Central memory CD4-positive, alpha-beta T cell (primary cell): ENCODE measurements at places on chromosomes 7 and 10.

- no peak for DNase-seq
These were observed 4.1 kb upstream of the RASSF4 start for GRCh38 chr10:44955413-44956070.

DNA sequence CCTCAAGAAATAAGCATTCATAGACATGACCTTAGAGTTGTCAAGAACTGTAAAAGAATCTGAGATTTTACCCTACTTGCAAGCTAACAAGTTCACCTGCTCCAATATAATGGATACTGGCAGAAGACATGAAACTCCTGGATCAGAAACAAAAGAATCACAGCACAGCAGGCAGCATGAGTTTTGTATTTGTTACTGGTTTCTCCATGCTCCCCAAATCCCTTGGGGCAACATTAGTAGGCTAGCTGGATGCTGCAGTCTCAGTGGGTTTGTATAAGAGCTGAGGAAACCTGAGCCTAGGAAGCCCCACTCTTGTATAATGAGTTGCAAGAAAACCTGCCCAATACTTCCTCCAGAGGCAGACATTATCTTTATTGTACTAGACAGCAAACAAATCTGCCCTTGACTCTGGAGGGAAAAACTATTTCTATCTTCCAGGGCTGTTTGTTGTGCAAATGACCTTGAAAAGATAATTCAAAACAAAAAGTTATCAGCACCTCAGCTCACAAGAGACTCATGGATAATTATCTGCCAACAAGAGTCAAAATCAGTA is 64.8 kb downstream of the ABLIM1 start:
- no peak for DNase-seq

DNA sequence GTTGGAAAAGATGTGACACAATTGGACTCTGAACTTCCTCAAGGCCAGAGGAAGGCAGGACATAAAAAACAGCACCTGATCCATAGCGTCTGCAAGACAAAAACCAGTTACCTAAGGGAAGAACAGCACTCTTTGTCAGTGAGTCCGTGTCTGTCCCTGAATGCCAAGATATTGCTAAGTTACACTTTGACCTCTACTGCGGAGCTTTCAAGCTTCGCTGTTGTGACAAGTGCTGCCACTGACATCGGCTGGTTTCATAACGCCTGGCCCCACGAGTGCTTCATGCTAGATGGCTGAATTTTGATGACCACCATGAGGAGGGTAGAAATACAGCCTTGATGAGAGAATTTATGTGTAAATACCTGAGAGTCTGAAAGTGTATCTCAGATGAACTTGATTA is 49.7 kb upstream of the JAZF1 start:
- DNase-seq = no peak

DNA sequence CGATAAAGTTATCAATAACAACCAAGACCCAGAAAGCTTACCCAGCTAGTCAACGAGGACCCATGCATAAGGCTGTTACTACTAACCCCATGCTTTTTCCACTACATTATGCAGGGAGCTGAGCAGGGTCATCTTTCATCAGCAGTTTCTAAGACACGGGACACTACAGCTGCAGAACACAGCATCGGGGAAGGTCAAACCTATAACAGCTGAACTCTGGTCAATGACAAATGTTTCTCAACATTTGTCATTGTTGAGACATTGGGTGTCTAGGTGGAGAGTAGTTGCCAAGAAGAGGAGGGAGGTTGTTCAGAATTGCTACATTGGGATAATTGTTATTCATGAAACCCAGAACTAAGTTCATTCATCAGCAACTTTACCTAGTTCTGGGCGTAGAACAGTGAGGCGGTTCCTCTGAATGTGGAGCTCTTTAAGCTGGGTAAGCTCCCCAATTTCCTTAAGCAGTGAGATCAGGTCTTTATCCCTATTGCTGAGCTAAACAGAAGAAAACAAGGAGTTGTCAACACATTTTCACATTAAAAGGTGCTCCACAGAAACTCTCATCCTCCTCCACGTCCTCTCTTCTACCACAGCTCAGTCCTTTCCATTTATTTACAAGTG is 105.6 kb downstream of the ZNF22 start:
- DNase-seq = no peak

GRCh38 chr7:115704884-115705283 is 325.7 kb downstream of the TFEC start:
- DNase-seq = no peak

- DNase-seq = no peak
These were observed 31.6 kb downstream of the ZFAND4 start for GRCh38 chr10:45640941-45641340.

DNA sequence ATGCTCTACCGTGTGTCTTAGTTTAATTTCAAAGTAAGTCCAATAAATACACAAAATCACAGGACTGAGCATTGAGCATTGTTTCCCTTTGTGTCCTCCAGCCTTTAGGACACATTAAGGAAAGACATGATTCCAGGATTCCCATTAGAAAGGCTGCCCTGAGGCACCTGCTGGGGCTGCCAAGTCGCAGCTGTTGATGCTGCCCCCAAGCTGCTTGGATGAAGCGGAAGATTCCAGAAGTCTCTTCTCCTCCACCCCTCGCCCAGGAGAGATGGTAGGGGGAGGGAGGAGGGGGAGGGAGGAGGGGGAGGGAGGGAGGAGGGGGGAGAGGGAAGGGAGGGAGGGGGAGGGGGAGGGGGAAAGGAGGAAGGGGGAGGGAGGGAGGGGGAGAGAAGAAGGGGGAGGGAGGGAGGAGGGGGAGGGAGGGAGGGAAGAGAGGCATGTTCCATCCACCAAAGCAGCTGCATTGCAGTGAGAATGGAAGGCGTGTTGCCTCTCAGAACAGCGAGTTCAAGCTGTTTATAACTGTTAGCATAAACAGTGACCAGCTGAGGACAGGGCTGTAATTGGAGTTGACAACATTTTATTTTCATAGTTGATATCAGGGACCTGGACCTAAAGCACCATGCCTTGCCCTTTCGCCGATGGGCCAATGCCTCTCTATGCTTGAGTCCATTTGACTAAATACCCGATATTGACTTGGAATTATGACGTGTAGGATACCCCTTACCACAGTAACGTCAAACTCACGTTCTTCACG is 67.3 kb downstream of the DIP2C start:
- DNase-seq = no peak
